ENCODE measurements at places on chromosomes 4 and X. TPM values are rescaled to one million over a fixed set of nuclear protein-coding genes. Genes with fewer than 3 reads are reported as not detected.
A peak's percentile ranks its signal among the peaks of the same experiment; 100 is the strongest.

DNA sequence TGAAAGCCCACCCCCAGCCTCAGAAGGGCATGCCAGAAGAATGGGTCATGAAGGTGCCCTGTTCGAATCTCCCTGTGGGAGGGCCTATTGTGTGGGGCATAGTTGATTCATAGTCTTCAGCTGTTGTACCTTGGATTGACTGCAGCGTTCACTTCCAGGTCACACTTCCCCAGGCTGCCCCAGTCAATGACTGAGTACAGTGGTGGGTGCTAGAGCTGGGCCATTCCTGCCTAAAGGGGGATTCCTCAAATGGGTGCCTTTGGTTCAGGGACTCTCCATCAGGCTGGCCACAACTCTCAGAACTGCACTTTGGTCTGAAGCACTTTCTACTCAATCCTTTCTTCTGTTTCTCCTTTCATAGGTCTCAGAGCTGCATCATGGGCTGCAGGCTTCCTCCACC, 35.0 kb upstream of the RASGEF1B start:
- H3K27ac ChIP-seq: no peak overlapping the region
- no peaks in the 10 kb centered on the region for H3K36me3 ChIP-seq
- no peak overlapping the region for H3K4me3 ChIP-seq
- no peak for DNase-seq
- no peaks in the 10 kb centered on the region for H3K4me1 ChIP-seq

- no peaks in the 10 kb centered on the region for H3K36me3 ChIP-seq
- H3K27ac ChIP-seq: no peak overlapping the region
- no peaks in the 10 kb centered on the region for H3K4me1 ChIP-seq
- H3K4me3 ChIP-seq: no peak overlapping the region
These were observed 52.7 kb downstream of the COX7B2 start for GRCh38 chr4:46856333-46856732.

- no peaks in the 10 kb centered on the region for H3K4me1 ChIP-seq
- no peak for DNase-seq
- no peaks in the 10 kb centered on the region for H3K27me3 ChIP-seq
- no peak overlapping the region for H3K4me3 ChIP-seq
- H3K27ac ChIP-seq: no peak overlapping the region
These were observed 550.5 kb upstream of the FAT1 start for GRCh38 chr4:187274153-187274552.

DNA sequence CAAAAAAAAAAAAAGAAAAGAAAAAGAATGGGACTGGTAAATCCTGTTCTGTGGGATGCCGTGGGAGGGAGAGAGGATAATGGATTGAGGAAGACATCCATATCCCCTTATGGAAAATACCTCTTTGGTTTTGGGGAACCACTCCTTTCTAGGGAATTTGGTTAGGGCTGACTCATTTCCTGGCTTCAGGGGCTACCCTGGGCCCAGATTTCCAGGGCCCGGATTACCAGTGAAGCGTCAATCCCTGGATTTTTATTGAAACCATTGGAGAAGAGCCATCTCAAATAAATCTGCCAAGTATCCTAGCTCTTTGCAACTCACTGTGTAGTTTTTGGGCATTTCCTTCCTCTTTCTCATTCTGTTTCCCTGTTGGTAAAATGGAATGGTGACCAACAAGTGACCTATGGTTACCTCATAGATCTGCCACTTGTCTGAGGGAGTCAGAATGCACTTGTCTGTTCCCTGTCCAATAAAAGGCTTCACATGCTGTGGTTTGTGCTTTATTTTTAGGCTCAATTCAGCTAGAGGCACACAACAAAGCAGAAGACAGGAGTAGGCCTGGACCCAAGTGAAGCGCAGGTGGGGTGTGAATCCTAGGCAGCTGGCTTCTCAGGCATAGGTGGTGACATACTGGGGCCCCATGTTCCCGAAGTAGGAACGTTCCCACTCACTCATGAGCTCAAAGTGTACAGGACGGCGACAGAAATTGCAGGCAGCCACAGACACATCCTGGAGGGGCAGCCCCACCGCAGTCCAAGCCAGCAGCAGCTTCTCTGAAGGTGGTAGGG, 8.6 kb downstream of the APEX2 start:
- H3K27me3 ChIP-seq: no peaks in the 10 kb centered on the region
- peak overlapping the region; percentile 95 for H3K27ac ChIP-seq
- H3K4me1 ChIP-seq: peaks cover 11% of the 10 kb centered on the region

GRCh38 chr4:76212851-76213414, 691 bp downstream of the SCARB2 start:
- H3K27me3 ChIP-seq: no peaks in the 10 kb centered on the region
- peaks cover 4% of the 10 kb centered on the region for H3K36me3 ChIP-seq
- H3K4me3 ChIP-seq: peak overlapping the region; percentile 74
- peak overlapping the region; percentile 99 for H3K27ac ChIP-seq

- H3K4me1 ChIP-seq: no peaks in the 10 kb centered on the region
- DNase-seq: peak; percentile 16
These were observed 763.8 kb upstream of the AADAT start for GRCh38 chr4:170853422-170854021.

- no peaks in the 10 kb centered on the region for H3K27me3 ChIP-seq
- no peak for DNase-seq
- no peaks in the 10 kb centered on the region for H3K4me1 ChIP-seq
- no peak overlapping the region for H3K4me3 ChIP-seq
These were observed 456.6 kb downstream of the MAGEB5 start for GRCh38 chrX:26672571-26672970.

- no peak overlapping the region for H3K4me3 ChIP-seq
- no peaks in the 10 kb centered on the region for H3K36me3 ChIP-seq
- no peak for DNase-seq
These were observed 890.0 kb upstream of the FRG1 start for GRCh38 chr4:189050643-189051042.

DNA sequence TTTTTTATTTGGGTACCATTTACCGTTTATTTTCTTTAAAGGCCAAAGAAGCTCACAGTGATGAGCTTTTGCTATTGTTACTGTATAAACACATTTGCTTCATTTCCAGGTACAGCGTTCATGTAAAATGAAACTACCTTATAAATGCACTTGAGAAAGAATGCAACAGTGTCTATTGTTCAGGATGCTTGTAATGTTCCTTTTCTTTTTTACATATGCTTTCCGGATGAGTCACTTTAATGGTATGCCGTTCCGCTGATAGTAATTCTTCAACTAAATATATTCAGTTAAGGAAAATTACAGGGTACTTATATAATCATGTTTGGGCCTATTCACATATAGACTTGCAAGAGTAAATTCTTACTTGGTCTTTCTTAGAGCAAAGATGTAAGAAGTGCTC, 354.9 kb downstream of the RPA4 start:
- no peak for DNase-seq
- no peaks in the 10 kb centered on the region for H3K36me3 ChIP-seq
- no peak overlapping the region for H3K4me3 ChIP-seq
- no peaks in the 10 kb centered on the region for H3K4me1 ChIP-seq

GRCh38 chr4:113809311-113809710, 47.8 kb upstream of the CAMK2D start:
- H3K36me3 ChIP-seq: no peaks in the 10 kb centered on the region
- no peak for DNase-seq
- H3K4me1 ChIP-seq: no peaks in the 10 kb centered on the region
- no peak overlapping the region for H3K27ac ChIP-seq

GRCh38 chrX:115583496-115584004, 22.6 kb downstream of the PLS3 start:
- H3K4me3 ChIP-seq: no peak overlapping the region
- H3K27ac ChIP-seq: no peak overlapping the region

- H3K27me3 ChIP-seq: no peaks in the 10 kb centered on the region
- DNase-seq: no peak
- no peak overlapping the region for H3K27ac ChIP-seq
- H3K36me3 ChIP-seq: no peaks in the 10 kb centered on the region
- peaks cover 6% of the 10 kb centered on the region for H3K4me1 ChIP-seq
These were observed 97.8 kb downstream of the KDR start for GRCh38 chr4:55027596-55027995.

DNA sequence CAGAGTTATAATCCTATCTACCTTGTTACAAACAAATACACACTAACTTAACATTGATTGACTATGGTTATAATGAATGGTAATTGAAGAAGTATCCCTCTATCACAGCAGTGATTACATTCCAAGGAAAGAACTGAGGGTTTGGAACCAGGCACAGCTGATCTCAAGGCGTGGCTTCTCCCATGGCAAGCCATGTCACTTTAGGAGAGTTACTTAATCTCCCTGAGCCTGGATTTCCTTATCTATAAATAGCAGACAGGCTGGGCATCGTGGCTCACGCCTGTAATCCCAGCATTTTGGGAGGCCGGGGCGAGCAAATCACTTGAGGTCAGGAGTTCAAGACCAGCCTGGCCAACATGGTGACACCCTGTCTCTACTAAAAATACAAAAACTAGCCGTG, 25.6 kb downstream of the SORBS2 start:
- H3K4me3 ChIP-seq: no peak overlapping the region
- H3K27me3 ChIP-seq: no peaks in the 10 kb centered on the region
- no peak for DNase-seq
- no peaks in the 10 kb centered on the region for H3K36me3 ChIP-seq

DNA sequence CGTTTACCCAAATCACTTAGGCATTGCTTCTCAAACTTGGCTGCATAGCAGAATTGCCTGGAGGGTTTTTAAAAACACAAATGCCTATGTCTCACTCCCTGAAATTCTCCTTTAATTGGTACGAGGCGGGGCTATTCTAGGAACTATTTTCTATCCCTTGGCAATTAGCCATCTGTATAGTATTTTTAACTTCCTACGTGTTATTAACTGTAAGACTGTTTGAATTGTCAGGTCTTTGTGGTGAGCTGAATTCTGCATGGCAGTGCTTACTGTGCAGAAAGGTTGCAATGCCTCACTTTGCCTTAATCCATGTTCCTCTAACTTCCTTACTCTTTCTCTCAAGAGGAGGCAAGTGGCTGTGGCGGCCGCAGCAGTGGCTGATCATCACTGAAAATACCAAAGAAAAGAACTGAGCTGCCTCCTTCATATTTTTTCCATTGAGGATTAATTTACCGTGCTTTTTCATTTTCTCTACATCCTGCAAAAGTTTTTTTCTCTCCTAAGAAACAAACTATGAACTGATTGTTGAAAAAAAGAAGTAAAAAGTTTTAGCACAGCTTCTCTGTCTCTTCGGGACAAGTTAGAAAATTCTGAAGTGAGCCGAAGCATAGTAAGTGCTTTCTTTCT, at the start of gene SHROOM3:
Gene SHROOM3 (plus strand): TSS at position 329 of the 627 bp plus-strand sequence. CDS start 824 bp downstream, outside the sequence.
- no peaks in the 10 kb centered on the region for H3K4me1 ChIP-seq
- no peak within 1 kb of the TSS for H3K4me3 ChIP-seq
- no peak for DNase-seq
- H3K27ac ChIP-seq: no peak within 1 kb of the TSS
- no peaks in the 10 kb centered on the region for H3K27me3 ChIP-seq

GRCh38 chr4:10605746-10606482, 78.7 kb downstream of the CLNK start:
- no peaks in the 10 kb centered on the region for H3K4me1 ChIP-seq
- H3K4me3 ChIP-seq: no peak overlapping the region
- H3K36me3 ChIP-seq: no peaks in the 10 kb centered on the region
- DNase-seq: no peak

DNA sequence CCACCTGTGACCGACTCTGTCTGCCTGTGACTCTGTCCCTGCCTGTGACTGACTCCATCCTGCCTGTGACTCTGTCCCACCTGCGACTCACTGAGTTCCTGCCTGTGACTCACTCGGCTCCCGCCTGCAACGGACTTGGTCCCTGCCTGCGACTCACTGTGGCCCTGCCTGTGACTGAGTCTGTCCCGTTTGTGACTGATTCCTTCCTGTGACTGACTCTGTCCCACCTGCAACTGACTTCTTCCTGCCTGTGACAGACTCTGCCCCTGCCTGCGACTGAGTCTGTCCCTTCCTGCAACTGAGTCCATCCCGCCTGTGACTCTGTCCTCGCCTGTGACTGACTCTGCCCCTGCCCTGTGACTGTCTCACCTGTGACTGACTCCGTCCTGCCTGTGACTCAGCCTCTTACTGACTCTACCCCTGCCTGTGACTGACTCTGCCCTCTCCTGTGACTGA, 9.6 kb upstream of the UVSSA start:
- H3K27me3 ChIP-seq: no peaks in the 10 kb centered on the region
- no peak overlapping the region for H3K4me3 ChIP-seq
- DNase-seq: no peak
- H3K4me1 ChIP-seq: no peaks in the 10 kb centered on the region
- peaks cover 72% of the 10 kb centered on the region for H3K36me3 ChIP-seq

GRCh38 chr4:141348573-141348972, 127.9 kb downstream of the ZNF330 start:
- no peak overlapping the region for H3K27ac ChIP-seq
- DNase-seq: no peak
- peaks cover 4% of the 10 kb centered on the region for H3K4me1 ChIP-seq
- H3K4me3 ChIP-seq: no peak overlapping the region
- H3K36me3 ChIP-seq: no peaks in the 10 kb centered on the region

- peak; percentile 41 for DNase-seq
- H3K4me3 ChIP-seq: no peak overlapping the region
- no peak overlapping the region for H3K27ac ChIP-seq
- no peaks in the 10 kb centered on the region for H3K27me3 ChIP-seq
These were observed 171.9 kb upstream of the GALNT7 start for GRCh38 chr4:172996571-172997216.

DNA sequence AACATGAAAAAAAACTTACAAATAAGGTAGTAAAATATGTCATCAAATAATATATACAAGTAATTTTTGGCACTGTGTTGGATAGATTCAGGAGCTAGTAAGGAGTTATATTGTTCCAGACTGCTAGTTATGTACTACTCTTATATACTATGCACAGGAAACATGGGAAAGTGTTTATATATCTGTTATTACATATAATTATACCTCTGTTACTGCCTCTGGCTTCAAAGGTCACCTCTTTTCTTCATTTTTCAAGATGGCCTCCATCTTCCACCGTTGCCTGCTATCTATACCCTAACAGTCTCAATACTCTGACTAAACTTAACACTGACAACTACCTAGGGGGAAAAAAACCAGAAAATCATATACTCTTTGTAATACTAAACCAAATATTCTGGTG, 29.5 kb downstream of the LIN54 start:
- H3K27ac ChIP-seq: no peak overlapping the region
- no peak overlapping the region for H3K4me3 ChIP-seq
- H3K36me3 ChIP-seq: peaks cover 7% of the 10 kb centered on the region
- peak; percentile 54 for DNase-seq

DNA sequence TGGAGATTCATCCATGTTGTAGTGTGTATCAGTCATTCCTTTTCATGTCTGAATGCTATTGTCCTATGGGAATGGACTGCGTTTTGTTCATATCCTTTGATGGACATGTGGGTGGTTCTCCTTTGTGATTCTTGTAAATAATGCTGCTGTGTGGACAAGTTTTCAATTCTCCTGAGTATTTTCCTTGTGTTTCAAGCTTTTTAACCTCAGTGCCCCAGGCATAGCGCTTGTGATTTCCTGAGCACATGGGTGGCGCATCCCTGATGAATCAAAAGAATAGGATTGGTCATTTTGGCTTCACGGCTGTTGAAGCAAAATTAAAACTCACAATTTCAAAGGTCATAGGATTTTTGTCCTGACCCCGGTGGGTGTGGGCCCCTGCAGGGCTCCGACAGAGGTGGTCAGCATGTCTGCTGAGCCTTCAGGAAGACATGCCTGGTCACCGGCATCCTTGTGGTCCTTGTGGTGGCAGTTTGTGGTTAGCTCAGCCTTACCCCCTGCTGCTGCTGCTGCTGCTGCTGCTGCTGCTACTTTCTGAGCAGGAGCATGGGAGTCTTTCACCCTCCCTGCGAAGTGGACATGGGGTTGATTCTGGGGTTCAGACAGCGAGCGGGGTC, 30.0 kb downstream of the SHROOM2 start:
- no peak for DNase-seq
- H3K27me3 ChIP-seq: no peaks in the 10 kb centered on the region
- H3K4me1 ChIP-seq: no peaks in the 10 kb centered on the region
- no peak overlapping the region for H3K27ac ChIP-seq

Gene TRIM61
- polyA plus RNA-seq: 6.0 TPM

Gene NCBP2L
- 0.03 TPM for polyA plus RNA-seq

Gene SMIM10L2A
- 4.4 TPM for polyA plus RNA-seq

Gene OR13H1
- polyA plus RNA-seq: not detected

Gene MSX1
- 2.8 TPM for polyA plus RNA-seq

Gene TRIML2
- not detected for polyA plus RNA-seq

Gene CFAP299
- polyA plus RNA-seq: 0.16 TPM

Measured in large intestine (tissue), 12 donors.